ENCODE measurements at places on chromosomes 7 and 10.

DNA sequence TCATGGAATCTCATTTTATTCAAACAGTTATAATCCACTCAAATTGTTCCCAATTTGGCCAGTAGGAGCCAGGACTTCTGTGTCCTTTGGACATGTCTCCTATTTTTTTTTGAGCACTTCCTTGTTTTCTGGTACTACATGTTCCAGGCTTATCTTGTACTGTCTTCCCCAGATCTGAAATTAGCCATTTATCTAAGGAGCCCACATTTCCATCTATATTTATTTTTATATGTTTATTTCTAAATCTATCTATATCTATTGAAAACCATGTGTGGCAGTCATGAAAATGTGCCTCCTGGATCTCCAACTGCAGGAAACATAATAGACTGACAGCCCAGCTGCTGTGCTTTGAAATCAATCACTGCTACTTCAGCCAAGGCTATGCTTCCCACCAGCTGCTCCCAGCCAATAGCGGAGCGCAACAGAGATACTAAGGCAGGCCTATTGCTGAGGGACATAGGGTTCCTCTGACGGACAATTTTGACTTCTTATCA is 147.1 kb downstream of the LRRC4 start:
- DNase-seq: no peak

DNA sequence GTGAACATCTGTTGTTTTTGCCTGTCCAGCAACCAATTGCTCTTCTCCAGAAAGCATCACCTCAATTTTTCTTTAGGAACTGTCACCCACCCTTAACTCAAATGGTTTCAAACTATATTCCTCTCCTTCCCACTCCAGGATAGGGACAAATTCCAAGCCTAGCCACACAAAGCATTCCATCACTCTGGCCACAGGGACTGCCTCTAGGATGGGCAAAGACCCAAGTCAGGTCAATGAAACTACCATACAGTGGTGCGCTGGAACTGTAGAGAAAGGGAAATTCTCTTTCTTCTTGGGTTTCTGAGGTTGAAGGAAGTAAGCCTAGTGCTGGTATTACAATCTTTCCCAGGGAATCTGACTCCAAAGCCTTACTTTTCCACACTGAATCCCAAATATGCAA is 3.6 kb downstream of the MICU1 start:
- no peak for DNase-seq

DNA sequence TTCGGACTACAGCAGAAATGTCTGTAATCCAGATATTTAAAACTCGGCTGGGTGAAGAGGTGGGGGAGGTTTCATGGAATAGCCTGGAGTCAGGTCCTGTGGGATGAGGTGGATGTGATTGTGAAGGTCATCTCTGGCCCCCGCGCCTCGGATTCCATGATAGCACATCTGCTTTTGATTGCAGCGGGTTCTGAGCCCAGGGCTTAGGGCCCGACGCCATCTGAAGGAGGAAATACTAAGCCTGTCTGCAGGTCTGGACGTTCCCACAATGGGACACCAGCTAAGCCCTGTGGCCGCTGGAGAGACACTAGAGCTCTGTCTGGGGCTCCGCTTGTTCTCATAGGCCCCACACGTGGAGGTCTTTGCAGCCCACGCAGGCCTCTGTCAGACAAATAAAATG is 328.7 kb downstream of the CXCL12 start:
- DNase-seq: no peak

- no peak for DNase-seq
These were observed 32.5 kb downstream of the ZNF438 start for GRCh38 chr10:30999070-30999712.

GRCh38 chr7:27185013-27185853 is at the start of gene HOXA11:
HOXA11 (minus strand) TSS chr7:27185232; CDS start chr7:27185144, 88 bp downstream.
- DNase-seq: no peak

- no peak for DNase-seq
These were observed 339.3 kb upstream of the POM121L12 start for GRCh38 chr7:52695973-52696595.

DNA sequence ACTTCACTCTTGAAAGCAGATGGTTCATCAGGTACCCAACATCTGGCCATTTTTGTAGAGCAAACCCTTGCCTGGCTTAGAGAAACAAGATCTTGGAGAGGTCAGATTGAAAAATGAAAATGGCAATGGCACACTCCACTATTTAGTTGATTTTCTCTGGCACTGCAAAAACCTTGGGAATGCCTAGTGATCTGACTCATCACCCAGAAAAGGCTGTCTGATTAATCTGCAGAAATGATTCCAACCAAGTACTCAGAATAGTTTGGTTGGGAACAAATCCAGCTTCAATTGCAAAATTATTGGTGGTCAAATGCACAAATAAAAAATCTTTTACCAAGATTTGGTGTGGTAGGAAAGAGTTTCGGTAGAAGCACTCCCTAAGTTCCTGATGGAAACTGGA is 351.2 kb downstream of the PHTF2 start:
- DNase-seq: no peak

- no peak for DNase-seq
These were observed 146.9 kb upstream of the RAB11FIP2 start for GRCh38 chr10:118193642-118194041.

- no peak for DNase-seq
These were observed at the start of gene CHST15 for GRCh38 chr10:124092860-124093773. CHST15 (minus strand) TSS chr10:124093598; CDS start chr10:124046212, 47,386 bp downstream.

DNA sequence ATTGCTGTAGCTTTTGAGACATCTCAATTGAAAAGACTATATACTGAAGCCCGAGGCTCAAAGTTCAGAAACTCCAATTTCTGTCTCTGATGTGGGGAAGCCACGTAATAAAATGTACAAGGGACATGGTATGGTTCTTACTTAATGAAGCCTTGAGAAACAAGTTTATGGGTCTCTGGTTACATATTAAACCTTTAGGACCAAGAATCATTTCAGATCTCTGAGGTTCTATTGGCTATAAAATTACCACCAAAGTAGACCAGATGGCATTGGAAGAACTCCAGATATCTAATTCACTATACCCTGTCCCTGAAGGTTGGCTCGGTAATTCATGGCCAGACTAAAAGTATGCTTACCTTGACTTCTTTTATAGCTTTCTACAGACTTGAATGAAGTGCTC is 23.7 kb downstream of the STAMBPL1 start:
- no peak for DNase-seq

Data from activated T-helper 1 cell treated with Interleukin-2 at 50 U/mL for 16 hours (primary cell).